ENCODE measurements at places on chromosomes 2 and 18.

DNA sequence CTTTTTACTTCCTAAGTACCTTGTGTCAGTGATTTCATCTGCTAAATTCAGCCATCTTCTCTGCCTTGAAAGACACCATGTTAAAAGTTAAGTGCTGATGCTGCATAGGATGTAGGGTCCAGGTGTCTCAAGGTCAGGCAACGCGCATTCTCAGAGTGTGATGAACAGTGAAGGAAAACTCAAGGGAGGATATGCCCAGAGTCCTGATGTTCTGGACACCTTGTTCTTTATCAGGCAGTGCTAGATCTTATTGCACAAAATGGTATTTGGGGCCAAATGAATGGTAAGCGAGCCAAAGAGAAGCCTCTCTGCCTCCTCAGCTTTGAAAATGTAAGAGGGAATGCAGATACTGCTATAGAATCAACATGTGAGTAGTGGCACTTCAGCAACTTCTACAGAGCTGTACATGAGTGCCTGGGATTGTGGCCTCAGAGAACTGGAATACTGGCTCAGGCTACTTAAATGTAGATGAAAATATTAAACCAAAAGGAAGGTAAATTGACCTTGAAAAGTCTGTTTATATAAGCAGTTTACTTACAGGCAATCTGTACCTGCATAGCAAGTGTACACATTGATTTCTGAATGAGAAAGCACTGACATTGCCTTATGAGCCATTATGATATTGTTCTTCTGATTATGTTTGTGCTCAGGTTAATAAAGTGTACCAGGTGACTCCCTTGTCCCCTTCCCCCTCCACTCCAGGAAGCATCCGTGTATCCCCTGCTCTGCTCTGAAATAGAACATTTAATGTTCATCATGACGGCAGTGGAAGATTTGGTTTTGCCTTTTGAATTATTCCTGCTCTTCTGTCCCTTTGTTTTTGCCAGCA is 86.7 kb upstream of the RANBP2 start:
- peak; percentile 66 for DNase-seq

GRCh38 chr2:215455958-215456357 is 20.1 kb upstream of the FN1 start:
- DNase-seq = no peak

GRCh38 chr2:181985632-181986205 is at the start of gene PPP1R1C:
Gene PPP1R1C, plus strand, starts transcription at chr2:181985853. Its CDS starts 258 bp downstream, at chr2:181986111.
- DNase-seq = peak; percentile 52

- DNase-seq = no peak
These were observed 721 bp downstream of the MCEE start for GRCh38 chr2:71129114-71129901.

DNA sequence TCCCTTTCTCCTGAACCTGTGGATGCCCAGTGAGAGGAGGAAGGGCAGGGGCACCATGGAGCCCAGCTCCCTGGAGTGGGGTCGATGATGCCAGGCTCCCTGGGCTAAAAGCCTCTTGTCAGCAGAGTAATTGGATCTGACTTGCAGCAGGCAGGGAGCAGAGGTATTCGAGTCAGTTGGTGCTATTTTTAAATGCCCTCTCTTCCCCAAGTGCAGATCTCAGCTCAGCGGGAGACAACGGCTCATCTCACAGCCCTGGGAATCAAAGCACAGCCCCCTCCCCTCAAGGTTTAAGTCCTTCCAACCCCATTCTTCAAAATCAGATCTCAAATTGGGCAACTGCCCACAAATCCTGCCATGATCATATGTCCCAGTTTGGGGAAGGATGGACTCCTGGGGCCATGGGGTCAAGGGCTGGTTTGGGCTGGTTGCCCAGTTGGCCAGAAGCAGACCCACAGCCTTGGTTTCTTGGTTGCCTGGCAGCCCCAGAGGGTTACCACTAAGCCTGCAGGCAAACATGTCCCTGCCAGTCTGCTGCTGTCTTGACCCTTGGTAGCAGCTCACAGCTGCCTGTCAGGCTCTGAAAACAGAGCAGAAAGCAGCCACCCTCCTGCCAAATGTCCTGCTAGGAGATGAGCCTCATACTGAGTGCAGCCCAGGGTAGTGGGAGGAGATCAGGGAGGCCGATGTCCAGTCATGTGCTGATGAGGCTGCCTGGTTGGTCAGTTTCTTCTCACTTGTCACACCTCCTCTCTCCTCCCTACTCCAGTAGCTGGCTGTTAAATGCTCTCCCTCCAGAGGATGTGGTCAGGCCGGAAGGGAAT is 244.9 kb downstream of the LOXHD1 start:
- peak; percentile 78 for DNase-seq

DNA sequence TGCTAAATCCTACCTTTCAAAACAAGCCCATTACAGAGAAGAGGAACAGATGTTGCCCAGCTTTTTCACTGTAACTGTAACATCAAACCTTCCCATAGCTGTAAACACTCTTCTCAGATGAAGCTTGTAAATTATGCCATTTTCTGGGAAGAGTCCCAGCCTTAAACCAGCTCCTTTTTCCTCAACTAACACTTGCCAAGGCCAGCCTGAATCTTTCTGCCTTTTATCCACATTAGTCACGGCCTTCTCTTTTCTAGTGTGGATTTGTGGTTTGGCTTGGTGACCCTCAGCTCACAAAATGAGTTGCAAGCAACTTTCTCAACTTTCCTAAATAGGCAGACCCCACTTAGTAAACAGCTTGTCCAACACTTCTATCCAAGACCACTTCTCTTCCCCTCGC is 90.2 kb downstream of the CABLES1 start:
- DNase-seq = no peak

- no peak for DNase-seq
These were observed 76.0 kb downstream of the ARHGAP15 start for GRCh38 chr2:143205106-143205764.

DNA sequence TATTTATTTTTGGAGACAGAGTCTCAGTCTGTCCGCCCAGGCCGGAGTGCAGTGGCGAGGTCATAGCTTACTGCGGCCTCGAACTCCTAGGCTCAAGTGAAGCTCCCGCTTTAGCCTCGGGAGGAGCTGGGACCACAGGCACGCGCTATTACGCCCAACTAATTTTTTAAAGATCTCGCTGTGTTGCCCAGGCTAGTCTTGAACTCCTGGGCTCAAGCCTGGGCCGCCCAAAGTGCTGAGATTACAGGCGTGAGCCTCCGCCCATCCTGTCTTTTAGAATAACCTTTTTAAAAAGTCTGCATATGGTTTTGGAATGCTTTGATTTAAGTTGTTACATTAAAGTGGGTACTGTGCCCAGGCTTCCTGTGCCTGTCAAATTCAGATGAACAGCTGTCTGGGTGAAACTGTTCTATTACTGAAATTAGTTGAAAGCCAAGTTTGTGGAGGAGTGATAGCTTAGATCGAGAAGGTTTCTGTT is 944 bp downstream of the RAB3GAP1 start:
- DNase-seq = no peak

DNA sequence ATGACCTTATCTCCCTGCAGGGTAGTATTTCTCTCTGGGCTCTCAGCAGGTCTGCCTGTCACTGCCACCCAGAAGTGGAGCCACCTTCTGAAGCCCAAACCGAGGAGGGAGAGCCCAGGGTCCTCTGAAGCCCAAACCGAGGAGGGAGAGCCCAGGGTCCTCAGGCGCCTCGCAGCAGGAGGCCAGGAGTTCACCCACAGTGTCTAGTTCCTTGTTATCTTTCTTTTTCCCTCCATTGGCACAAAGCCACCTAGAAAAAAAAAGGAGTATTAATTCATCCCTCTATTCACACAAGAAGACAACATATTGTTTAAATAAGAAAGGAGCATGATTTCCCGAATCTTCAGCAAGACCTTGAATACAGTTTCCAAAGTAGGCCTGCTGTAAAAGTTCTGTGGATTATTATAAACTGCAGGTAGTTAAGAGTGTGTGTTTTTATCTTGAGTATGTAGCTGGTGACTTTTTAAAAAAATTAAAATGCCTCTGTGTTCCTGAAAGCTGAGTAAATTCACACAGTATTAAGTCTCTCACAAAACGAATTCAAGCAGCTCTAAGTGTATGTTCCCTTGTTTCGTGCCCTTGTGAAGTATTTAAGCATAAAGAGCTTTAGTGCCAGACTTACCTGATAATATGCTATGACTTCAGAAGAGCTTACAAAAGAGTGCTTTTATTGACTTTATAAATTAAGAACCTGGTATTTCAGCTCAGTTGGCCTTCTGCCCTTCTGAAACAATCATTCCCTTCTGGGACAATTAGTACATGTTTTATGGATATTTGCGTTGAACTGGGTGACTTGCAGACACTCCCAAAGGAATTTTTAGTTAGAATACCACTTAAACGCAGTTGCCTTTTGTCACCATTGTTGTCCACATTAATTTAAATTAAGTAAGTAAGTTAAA is 11.7 kb upstream of the GRHL1 start:
- peak; percentile 94 for DNase-seq

DNA sequence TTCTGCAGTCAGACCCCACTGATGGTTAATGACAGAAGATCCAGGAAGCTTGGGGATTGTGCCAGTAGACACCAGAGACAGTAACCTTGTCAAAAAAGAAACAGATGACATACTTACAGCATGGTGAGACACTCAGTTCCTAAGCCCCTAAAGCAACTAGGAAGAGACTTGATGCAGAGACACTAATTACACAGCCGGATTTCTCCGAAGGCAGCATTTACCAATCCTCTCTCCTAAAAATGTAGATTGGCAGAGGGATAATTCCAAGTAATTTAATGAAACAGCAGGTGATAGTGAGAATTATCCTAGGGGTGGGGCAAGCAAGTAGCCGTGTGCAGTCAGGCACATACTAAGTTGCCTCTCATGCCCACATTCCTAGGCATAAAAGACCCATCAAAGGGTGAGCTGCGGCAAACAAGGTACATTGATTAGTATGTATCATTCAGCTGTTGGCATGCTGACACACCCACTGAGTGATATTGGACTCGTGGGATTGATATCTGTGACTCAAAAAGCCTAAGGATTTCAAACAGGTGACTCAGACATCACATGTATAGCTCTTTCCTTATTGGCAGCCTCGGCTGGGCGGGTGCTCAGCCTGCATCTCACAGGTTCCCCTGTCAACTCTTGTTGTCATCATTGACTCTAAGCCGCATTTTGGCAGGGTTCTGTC is 296.7 kb upstream of the ATP5MC3 start:
- no peak for DNase-seq

DNA sequence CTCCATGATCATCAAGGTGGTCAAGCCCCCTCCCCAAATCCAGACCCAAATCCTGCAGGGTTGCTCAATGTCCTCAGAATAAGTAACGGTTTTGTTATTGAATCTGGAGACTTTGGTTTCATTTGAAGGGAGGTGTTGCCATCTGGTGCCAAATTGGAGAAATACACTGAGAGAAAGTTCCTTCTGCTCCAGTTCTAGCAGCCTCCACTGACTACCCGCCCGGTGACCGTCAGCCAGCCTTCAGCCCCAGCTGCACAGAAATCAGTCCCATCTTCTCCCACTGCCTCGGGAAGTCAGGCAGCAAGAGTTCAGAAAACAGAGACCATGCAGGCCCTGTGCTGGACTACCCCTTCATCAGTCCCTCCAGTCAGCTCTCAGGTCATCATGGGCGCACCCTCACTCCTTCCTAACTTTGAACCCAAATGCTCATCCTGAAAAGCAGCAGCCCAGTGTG is 38.7 kb downstream of the PKDCC start:
- no peak for DNase-seq

DNA sequence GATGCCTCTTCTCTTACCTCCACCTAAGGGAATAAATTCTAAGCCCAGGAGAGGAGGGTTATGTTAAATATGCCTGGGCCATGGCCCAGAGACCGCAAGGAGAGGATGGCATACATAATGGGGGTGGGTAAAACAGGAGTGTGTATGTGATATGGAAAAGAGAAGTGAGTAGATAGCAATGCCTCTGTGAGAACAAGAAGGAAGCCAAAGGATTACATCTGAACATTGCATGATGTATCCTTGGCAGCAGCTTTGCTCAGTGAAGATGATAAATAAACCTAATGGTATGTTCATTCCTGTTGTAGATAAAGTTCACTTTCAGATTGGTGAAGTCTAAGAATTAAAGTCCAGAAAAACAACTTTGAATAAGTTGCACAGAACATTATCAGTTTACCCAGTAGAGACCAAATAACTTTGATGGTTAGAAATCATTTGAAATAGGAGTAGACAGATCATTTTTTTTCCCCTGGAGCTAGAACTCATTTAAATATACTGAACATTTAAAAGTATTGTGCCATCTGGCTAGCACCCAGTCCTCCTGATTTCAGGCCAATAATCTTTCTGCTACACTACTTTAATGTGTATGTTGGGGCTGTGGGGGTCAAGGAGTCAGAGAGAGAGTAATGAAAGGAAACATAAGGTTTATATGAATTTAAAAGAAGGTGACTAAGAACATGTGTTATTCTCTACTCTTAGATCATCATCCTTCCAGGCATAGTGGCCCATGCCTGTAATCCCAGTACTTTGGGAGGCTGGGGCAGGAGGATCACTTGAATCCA is 231.7 kb downstream of the PARD3B start:
- DNase-seq = no peak
